Body of pancreas (tissue), 4 donors: ENCODE measurements at places on chromosomes 5 and 9.

DNA sequence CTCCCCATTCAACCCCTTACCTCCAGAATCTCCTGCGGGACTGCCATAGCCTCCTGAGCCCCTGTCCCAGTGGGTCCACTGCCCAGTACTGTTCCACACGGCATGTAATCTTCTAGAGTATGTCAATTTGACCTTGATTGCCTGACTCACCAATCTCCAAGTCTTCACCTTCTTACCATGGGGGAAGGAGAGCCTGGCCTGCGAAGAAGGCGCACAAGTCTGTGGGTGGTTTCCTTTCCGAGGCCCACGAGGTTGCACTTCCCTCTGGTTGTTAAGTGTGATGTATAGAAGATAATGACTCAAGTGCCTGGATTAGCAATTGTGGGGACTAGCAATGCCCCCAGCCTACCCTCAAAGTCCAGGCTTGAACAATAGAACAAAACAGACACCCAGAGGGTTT lies 8.1 kb upstream of the TENT4A start:
- no peak for DNase-seq

GRCh38 chr9:18970393-18970792 lies 62.6 kb downstream of the SAXO1 start:
- DNase-seq: no peak

DNA sequence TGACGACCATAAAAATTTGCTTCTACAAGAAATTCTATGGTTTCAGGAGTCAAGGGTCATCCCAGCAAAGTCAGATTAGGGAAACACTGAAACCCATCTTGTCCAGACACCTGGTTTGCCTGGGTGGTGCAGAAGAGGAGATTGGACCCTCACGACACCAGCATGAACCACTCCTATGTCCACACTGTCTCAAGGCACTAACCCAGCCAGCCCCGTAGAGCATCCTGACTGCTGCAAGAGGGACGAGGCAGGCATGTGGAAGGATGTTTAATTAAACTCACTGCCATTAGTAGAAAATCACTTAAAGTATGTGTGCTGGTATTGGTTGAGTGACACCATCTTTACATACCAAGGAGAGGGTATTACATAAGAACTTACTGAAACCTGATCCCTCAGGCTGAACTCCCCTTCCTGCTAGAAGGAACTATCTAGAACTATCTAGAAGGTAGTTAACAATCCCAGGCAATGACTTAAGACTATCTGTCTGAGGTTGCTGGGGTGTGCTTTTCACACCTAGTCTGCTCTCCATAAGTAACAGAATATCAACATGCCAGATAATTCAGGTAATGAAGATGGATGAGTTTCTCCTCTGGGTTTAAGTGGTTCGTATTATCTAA lies 93.6 kb downstream of the SEMA6A start:
- DNase-seq: no peak

- peak; percentile 26 for DNase-seq
Measured at GRCh38 chr5:72166070-72166979, 59.0 kb downstream of the MAP1B start.

DNA sequence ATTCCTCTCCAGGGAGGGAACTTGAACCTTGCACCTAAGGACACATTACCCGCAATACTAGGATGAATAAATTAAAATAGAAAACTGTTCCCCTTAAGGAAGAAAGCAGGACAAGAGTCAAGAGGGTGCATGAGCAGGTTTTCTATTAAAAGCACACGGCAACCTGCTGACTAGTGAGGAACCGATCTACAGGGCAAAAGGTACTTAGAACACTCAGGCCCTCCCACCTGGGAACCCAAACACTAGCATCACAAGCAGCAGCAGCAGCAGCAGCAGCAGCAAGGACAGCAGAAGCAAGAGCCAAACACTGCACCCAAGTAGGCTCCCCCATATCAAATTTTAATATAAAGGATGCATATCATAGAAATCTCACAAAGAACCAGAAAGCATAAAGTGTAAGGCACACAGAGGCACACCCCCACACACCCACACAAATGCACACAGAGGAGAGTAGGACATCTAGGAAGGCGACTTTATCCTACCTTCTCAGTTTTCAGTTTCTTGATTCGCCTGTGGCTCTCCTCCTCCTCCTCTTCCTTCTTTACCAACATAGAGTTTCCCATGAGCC lies 2.8 kb downstream of the ZNF608 start:
- DNase-seq: peak; percentile 38

- DNase-seq: no peak
Measured at GRCh38 chr5:73534011-73534644, 31.3 kb downstream of the ANKRA2 start.

DNA sequence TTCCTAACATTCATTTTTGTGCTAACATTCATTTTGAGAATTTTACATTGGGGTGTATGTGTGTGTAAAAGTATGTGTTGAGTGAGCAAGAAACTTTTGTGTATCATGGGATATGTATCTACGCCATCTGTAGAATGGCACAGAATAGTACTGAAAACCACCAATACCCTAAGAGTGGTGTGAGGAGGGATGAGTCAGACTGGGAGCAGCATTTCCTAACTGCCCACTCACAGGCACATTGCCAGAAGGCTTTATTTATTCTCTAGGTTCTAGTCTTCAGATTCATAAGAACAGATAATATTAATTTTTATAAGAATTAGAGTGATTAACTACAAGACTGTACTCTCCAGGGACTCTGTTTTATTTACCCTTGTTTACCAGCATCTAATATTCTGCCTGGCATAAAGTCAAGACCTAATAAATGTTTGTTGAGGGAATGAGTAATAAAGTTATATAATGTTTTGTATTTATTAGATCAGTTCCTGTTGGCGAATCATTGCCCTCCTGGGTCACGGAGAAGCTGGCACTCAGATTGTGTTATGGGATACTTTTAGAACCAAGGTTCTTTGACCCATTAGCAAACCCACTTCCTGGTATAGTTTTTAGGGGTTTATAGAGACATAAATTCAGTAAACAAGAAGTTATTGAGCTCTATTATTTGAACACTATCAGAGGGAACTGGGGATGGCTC lies 159.1 kb upstream of the PPP2R2B start:
- DNase-seq: no peak
